ENCODE measurements at places on chromosomes 5 and 9. TPM values are rescaled to one million over a fixed set of nuclear protein-coding genes. Genes with fewer than 3 reads are reported as not detected.

FOXD4L3 gene
- not detected for total RNA-seq

GRCh38 chr5:78506261-78507024 is 142.1 kb downstream of the LHFPL2 start:
- DNase-seq, result no peak

GRCh38 chr5:80161165-80161564 is 94.7 kb downstream of the SERINC5 start:
- DNase-seq, result no peak

DNA sequence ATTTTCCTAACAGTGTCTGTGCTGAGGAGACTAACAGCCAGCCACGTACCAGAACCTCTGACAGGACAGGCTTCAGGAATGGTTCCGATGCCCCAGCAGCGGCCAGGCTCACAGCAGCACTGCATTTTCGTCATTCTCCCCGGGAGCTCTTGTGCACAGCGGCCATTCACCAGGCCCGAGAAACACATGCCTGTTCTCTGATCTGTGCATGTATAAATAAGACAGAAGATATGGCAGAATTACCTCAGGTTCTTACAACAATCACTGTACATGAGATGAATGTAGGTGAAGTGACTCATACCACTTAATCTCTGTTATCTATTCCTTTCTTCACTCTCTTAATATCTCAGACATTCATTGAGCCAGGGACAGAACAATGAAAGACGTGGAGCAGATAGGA is 143.0 kb downstream of the FBN2 start:
- no peak for DNase-seq

EQTN gene
- not detected for total RNA-seq

RIGI gene
- total RNA-seq, result 7.7 TPM

GRCh38 chr9:92426501-92427145 is 2.4 kb upstream of the OMD start:
- no peak for DNase-seq

DNA sequence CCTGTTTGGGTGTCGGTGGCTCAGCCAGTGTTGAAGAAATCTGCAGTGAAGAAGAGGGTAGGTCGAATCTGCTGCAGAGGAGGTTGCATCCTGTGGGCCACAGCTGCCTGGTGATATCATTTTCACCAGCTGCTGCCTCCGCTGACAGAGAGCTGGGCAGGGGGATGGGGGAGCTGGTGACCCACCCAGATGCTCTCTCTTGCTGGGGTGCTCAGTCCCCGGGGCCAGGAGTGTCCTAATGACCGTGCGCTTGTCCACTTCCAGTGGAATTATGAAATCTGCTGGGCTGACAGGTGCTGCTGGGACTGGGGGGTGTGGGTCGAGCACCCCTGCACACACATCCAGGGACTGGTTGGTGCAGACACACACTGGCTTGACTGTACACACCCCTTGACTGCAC is 83.2 kb upstream of the IRX4 start:
- DNase-seq, result no peak

DNA sequence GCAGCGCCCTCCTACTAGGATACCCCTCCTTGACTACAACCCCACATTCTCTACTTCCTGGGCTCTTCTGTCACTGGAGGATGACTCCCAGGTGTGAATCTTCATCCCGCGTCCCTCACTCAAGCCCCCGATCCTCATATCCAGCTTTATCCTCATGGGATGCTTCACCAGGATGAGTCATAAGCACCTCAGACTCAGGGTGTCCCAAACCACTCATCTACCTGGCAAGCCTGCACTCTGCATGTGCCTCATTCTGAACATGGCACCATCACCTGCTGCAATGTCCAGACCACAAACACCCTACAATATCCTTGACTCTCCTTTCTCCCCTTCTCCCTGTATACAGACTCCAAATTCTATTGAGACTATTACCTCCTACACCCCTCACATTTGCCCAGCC is 1.5 kb upstream of the TGFBI start:
- DNase-seq, result no peak

DNA sequence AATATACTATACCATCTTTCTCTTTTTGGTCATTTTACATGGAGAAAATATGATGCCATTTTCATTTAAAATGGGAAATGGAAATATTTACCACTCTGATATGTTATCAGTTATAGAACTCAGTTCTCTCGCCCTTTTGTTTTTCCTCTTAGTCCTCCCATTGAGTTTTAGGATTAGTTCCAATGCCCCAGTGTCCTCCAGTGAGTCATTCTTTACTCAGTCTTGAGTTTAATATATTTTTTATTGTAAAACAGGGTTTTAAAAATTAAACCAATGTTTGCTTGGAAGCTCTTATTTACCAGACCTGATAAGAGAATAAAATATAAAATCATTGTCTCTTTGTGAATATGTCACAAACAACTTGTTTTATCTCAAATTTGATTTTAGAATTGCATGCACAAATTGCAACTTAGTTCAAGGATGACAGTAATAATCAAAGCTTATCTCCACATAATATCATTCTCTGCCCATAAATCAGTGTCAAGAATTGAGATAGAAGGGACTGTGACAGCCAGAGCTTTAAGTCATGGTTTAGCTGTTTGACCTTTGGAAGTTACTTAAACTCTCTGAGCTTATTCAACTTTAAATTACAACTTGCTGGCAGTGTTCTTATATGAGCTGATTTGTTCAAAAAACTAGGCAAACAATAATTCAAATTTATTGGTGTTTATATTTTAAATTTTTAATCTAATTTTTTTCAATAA is 166.4 kb downstream of the PAM start:
- no peak for DNase-seq

DNA sequence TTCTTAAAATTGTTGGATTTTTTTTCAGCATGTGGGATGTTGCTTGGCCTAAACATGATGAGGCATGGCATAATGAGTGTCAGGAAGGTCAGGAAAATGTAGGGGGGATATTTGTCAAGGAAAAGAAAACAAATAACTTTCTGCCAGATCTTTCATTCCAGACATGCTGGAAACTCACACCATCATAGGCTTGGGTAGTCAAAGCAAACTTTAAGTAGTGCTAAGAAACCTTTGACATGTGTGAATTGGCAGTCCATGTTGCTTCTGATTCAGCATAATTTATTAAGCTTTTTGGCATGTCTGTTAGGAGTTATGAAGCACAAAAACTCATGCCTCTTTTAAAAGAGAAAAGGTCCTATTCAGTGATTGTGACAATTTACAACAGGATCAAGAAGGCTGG is 61.3 kb upstream of the MTAP start:
- DNase-seq, result no peak

DNA sequence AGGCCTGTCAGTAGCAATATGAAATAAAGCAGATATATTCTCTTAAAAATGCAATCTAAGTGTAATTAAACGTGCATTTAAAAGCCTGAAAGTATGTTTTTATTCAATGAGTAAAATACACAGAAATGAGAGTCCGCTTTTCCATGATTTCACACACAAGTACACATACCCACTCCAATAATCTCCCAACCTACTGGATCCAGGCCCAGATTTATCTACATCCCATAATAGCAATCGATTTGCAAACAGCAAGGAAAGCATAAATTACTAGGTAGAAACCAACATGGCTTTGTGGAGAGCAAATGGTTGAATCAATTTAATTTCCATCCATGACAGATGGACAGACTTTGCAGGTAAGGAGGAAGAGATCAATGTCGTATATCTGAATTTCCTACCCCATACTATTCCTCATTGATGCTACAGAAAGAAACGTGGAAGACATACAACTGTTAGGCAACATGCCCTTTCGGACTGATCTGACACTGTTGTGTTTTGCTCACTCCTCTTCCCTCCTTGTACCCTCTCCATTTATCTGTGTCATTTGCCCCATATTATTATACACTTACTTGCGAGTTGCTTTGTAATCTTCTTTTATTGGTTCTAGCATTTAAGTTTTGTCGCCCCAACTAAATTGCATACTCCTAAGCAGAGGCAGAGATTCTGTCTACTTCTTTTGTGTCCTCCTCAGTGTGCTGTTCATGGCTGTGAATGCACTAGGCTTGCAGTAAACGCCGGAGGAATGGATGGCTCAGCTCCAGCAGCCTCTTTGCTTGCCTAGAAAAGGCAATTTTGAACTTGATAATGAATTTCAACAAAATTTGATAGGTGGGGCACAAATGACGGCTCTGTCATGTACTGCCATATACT is 133.6 kb downstream of the NFIB start:
- DNase-seq, result no peak

GRCh38 chr9:114289106-114289505 is 33.8 kb upstream of the ORM1 start:
- DNase-seq, result peak; percentile 66

- DNase-seq, result no peak
Observed at GRCh38 chr9:95193067-95193466, 124.4 kb downstream of the FANCC start.

GRCh38 chr9:6247266-6247665 is 31.7 kb downstream of the IL33 start:
- DNase-seq, result no peak

GRCh38 chr5:57316798-57317327 is 143.0 kb downstream of the GPBP1 start:
- no peak for DNase-seq

GRCh38 chr9:38010918-38011704 is 57.9 kb downstream of the SHB start:
- DNase-seq, result no peak

- no peak for DNase-seq
Observed at GRCh38 chr9:73133921-73134407, 17.7 kb upstream of the ANXA1 start.

WDR36 gene
- 22.3 TPM for total RNA-seq

CNTNAP3B gene
- total RNA-seq, result 20.6 TPM

DNA sequence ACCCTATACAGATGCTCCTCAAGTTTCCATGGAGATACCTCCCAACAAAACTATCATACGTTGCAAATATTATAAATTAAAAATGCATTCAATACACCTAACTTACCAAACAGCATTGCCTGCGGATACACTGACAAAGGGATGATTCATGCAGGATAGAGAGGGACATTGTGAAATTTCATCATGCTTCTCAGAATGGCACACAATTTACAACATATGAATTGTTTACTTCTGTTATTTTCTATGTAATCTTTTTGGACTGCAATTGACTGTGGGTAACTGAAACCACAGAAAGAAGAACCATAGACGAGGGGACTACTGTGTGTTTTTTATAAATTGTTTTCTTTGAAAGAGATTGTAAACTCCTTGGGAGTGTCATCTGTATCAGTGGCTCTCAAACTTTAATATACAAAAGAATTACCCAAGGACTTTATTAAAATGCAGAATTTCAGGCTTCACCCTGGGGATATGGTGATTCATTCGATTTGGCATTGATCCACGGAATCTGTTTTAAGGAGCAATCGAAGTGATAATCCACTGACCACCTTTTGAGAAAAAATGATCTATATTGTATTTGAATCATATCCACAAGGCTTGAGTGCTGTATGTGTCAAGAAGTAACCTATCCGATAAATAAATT is 146.4 kb downstream of the SGCD start:
- DNase-seq, result no peak

ADAMTS19 gene
- not detected for total RNA-seq

DNA sequence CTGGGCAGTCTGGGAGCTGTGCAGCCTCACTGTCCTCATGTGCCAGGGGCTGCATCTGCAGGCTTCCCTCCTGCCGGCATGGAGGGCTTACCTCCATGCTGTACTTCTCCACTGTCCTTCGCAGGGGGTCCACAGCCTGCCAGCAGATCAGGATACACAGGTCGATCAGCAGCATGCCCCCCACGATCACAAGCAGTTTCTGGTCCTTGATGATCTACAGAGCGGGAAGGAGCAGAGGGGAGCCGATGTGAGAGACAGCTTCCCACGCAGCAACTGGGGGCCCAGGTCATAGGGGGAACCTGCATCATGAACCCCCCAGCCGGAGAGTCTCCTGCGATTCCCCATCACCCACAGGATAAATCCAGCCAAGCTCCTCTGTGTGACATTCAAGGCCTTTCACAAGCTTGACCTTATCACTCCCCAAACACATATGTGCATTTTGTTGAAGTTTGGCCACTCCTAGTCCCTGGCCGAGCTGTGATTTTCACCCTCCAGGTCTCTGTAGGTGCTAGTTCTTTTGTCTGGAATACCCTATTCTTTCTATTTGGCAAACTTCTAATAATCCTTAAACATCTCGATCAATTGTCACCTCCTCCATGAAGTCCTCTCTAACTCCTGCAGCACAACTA is 107.3 kb upstream of the TBC1D2 start:
- DNase-seq, result no peak

GRCh38 chr5:135628771-135629563 is 50.2 kb upstream of the CXCL14 start:
- DNase-seq, result no peak

HSPB3 gene
- total RNA-seq, result 27.4 TPM

PTAR1 gene
- total RNA-seq, result 48.8 TPM

DNA sequence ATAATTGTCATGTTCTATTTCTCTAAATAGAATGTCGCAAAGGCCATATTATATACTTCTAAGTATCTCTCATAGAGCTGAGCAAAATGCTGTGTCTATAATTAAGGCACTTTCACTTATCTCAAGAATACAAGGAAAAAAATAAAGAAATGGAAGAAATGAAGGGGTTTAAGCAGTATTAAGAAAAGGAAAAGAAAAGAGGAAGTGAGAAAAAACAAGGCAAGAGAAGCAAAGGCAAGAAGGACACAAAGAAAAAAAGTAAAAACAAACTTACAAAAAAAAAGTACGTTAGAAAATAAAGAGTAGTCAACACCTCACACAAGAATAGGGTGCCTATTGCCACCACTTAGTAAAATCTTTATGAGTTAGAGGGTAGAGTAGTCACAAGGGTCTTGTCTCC is 506.2 kb downstream of the GABRG2 start:
- no peak for DNase-seq

- DNase-seq, result no peak
Observed at GRCh38 chr5:62183727-62184126, 122.3 kb upstream of the KIF2A start.

- DNase-seq, result no peak
Observed at GRCh38 chr5:78467752-78468357, 107.4 kb downstream of the SCAMP1 start.

GRCh38 chr5:141654298-141654697 is 3.1 kb upstream of the FCHSD1 start:
- no peak for DNase-seq

- no peak for DNase-seq
Observed at GRCh38 chr9:19294219-19294618, 63.7 kb downstream of the DENND4C start.

DNA sequence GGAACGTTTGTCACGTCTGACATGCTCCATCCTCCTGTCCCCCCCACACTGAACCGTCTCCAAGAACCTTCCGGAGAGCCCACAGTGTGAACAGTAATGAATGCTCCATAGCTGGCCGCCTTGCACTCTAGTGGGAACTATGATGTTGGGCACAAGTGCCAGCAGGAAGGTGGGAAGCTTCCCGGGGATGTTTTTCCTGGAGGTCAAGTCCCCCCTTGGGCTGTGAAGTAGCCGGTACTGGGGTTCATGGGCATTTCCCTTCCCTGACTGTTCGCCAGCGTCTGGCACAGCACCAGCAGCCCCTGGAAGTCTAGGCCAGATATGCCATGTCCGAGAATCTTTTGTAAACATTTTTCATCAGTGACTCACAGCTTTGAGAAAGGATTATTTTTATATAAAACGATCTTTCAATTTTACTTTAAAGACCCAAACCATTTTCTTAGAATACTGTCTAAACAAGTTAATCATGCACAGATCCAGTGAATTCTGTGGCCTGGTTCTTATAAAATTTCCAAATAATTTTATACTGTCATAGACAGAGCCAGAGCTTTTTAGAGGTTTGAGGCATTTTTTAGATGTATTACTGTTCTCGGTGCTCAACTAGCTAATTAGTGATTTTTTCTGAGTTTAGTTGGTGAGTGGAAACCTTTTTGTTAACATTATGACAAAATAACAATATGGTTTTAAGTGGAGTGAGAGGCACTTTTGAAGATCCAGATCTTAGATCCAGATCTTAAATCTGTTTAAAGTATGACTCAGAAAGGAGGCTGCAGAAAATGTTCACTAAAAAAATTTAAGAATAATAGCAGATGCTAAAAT is 11.6 kb downstream of the ABL1 start:
- peak; percentile 88 for DNase-seq
